ENCODE measurements at places on chromosomes 12 and 14.
A peak's percentile ranks its signal among the peaks of the same experiment; 100 is the strongest.

- DNase-seq: peak; percentile 43
Observed at GRCh38 chr12:124768452-124769162, 95.1 kb downstream of the SCARB1 start.

GRCh38 chr12:30197392-30198057 lies 413.8 kb upstream of the TMTC1 start:
- DNase-seq: peak; percentile 57

DNA sequence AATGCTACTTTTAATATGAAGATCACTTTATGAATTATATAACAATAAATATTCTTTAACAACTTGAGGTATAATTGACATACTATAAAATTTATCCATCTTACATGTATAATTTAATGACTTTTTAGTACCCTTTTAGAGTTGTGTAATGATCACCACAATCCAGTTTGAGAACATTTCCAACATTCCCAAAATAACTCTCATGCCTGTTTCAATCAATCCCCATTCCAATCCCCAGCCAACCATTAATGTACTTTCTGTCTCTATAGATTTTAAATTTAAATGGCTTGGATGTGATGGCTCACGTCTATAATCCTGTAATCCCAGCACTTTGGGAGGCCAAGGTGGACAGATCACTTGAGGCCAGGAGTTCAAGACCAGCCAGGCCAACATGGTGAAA lies 23.5 kb upstream of the FRMD6 start:
- DNase-seq: no peak

DNA sequence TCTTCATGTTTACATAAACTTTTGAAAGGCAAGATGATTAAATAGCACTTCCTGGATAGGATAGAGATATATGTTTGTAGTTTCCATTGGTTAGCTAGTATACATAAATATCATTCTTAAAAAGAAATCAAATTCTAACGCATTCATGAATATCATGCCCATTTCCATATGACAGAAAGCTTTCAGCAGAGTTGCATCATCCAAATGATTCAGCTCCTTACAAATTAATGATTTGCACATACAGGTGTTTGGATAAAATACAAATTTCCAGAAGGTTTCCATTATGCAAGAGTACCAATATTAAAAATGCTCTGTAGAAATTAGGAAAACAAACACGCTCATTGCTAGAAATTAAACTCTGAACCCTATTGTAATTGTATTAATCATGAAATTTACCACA lies 264.4 kb downstream of the FOXG1 start:
- no peak for DNase-seq

DNA sequence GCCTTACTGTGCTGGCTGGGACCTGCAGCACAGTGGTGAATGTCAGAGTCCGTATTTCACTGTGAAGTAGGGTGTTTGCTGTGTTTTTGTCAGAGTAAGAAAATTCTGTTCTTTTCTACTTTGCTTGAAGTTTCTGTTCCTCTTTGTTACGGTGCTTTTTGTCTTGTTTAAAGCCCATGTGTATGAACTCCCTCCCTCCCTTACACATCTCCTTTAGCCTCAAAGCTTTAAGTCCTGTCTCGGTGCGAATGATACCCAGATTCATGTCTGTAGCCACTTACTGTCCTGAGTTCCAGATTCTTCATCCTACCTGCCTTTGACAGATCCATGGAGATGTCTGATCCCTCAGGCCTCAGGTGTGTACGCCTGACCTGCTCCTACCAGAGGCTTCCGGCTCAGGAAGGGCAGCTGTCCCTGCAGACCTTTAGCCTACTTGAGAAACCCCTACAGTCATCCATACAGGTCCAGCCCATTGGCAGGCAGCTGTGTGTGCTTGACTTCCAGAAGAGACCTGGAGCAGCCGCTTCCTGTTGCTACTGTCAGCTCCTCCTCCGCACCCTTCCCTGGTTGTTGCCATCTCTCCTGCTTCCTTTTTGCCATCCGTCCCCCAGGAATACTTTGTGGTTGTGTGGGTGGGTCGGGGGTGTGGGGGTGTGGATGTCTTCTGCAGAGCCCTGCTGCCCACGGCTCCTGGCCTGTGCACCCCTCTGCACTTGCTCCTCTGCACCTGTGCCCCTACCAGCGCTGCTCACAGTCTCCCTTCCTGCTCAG lies 72.9 kb downstream of the DDX51 start:
- no peak for DNase-seq

Measured in fibroblast of the aortic adventitia (primary cell).